ENCODE measurements at places on chromosomes 2 and 18. TPM values are rescaled to one million over a fixed set of nuclear protein-coding genes. Genes with fewer than 3 reads are reported as not detected.

The MAP3K19 gene
- not detected for total RNA-seq

The IL1R1 gene
- 53.4 TPM for total RNA-seq

The PLA2R1 gene
- total RNA-seq, result 2.1 TPM

The LYPD6B gene
- total RNA-seq, result 9.9 TPM

The IL1R2 gene
- not detected for total RNA-seq

The PUM2 gene
- total RNA-seq, result 43.3 TPM

The TXNDC2 gene
- not detected for total RNA-seq

The ARHGAP28 gene
- total RNA-seq, result 16.3 TPM

The CXCR4 gene
- 0.33 TPM for total RNA-seq

The IGFBP5 gene
- total RNA-seq, result 35.8 TPM

The GPATCH11 gene
- 3.3 TPM for total RNA-seq

GRCh38 chr2:191167766-191168165 lies 17.0 kb upstream of the STAT4 start:
- no peaks in the 10 kb centered on the region for H3K36me3 ChIP-seq
- DNase-seq, result no peak
- no peak overlapping the region for H3K4me3 ChIP-seq
- peak overlapping the region; percentile 32 for H3K27ac ChIP-seq
- peaks cover 31% of the 10 kb centered on the region for H3K4me1 ChIP-seq
- no peaks in the 10 kb centered on the region for H3K27me3 ChIP-seq

DNA sequence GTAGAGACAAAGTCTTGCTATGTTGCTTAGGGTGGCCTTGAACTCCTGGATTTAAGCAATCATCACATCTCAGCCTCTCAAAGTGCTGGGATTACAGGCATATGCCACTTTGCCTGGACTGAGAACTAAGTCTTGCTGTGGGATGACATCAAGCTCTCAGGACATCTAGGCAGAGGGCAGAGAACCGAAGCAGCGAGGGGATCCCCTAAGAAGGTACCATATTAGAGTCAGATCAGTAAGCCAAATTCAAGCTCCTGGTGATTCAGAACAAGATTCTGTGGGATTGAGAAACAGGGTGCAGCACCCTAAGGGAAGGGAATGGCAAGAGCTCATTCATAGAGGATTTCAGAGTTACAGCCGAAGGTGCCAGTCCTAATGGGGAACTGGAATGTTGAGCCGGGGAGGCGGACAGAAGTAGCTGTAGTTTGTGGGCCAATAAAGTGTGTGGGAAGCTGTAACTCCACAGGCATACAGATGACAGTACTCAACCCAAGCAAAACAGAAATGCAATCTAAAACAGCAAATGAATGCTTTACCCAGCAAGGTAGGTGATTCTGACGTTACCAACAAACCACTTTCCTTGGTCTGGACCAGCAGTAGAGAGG lies 30.9 kb downstream of the EPHA4 start:
- H3K27me3 ChIP-seq, result no peaks in the 10 kb centered on the region
- no peak overlapping the region for H3K4me3 ChIP-seq
- no peaks in the 10 kb centered on the region for H3K4me1 ChIP-seq
- H3K36me3 ChIP-seq, result no peaks in the 10 kb centered on the region

DNA sequence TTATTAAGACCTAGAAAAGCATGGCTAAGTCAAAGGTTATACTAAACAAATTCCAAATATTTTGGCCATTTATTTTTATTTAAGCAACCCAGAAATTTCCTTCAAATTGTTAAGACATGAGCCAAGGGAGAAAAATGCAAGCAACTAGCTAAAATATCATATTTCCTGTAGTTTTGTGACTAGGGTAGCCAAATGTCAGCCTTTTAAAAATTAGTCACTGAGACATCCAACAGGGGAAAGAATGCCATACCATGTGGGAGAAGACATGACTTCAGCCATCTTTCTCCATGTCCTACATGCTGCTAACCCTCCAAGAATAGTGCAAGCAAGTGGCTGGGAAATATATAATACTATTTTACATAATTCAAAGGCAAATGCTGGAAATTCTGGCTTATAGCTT lies 197.9 kb downstream of the DSEL start:
- no peaks in the 10 kb centered on the region for H3K36me3 ChIP-seq
- no peaks in the 10 kb centered on the region for H3K27me3 ChIP-seq
- no peaks in the 10 kb centered on the region for H3K4me1 ChIP-seq

DNA sequence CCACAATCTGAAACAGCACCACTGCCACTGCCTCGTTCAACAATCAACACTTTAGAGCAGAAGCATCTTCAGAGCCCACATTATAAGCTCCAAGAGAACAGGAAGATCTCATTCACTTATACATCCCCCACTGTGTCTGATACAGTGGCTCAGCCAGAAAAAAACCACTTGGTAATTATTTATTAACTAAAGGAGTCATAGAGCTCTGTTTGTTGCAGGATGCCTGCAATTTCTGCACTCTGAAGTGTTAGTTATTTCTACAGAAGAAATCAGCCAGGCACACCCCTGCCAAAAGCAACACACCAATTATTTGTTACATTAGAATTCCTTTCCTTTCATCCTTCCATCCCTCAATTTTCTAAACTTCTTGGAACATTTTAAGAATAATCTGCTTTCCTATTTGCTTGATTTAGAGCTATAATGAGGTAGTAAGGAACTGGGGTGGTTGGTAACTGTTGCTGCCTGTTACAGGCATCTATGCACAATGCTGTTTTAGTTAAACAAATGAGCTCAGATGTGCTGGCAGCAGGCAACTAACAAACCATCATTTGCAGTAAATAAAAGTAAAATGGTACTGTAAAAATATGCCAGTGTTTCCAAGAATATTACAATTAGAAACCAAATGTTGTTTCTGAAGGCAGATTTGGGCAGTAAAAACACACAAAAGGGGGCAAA lies 59.9 kb downstream of the DYM start:
- no peaks in the 10 kb centered on the region for H3K27me3 ChIP-seq
- H3K4me3 ChIP-seq, result no peak overlapping the region
- no peak for DNase-seq
- H3K27ac ChIP-seq, result peak overlapping the region; percentile 48

- no peaks in the 10 kb centered on the region for H3K4me1 ChIP-seq
- no peaks in the 10 kb centered on the region for H3K27me3 ChIP-seq
- DNase-seq, result no peak
- peaks cover 2% of the 10 kb centered on the region for H3K36me3 ChIP-seq
Measured at GRCh38 chr2:159773886-159774285, 24.1 kb downstream of the CD302 start.

GRCh38 chr2:143139835-143140393 lies 10.7 kb downstream of the ARHGAP15 start:
- no peaks in the 10 kb centered on the region for H3K4me1 ChIP-seq
- no peaks in the 10 kb centered on the region for H3K36me3 ChIP-seq
- DNase-seq, result no peak
- H3K27me3 ChIP-seq, result no peaks in the 10 kb centered on the region
- H3K27ac ChIP-seq, result no peak overlapping the region

DNA sequence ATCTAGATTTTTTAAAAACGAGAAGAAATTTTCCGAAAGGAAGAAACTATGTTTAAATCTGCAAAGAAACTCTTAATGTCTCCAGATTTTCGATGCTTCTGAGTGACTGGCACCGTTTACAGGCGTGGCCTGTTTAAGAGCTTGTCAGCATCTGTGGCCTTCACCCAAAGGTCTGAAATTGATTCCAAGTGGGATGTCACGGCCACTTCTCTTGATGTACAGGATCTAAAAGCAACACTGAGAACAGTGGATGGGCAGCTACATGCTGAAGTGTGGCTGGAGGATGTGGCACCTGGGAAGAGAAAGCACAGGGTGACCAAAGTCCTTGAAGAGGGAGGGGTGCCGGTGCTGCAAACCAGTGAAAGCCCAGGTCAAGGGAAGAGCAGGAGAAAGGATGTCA lies 28.0 kb downstream of the EMILIN2 start:
- DNase-seq, result no peak
- H3K4me1 ChIP-seq, result no peaks in the 10 kb centered on the region
- H3K36me3 ChIP-seq, result no peaks in the 10 kb centered on the region
- no peak overlapping the region for H3K4me3 ChIP-seq

- no peak overlapping the region for H3K4me3 ChIP-seq
- no peaks in the 10 kb centered on the region for H3K27me3 ChIP-seq
- H3K27ac ChIP-seq, result no peak overlapping the region
- peaks cover 4% of the 10 kb centered on the region for H3K4me1 ChIP-seq
- no peak for DNase-seq
- H3K36me3 ChIP-seq, result no peaks in the 10 kb centered on the region
Measured at GRCh38 chr18:56112013-56112749, 524.2 kb upstream of the TCF4 start.

- H3K4me1 ChIP-seq, result no peaks in the 10 kb centered on the region
- no peak for DNase-seq
- no peaks in the 10 kb centered on the region for H3K36me3 ChIP-seq
- no peaks in the 10 kb centered on the region for H3K27me3 ChIP-seq
Measured at GRCh38 chr18:75172299-75173124, 36.4 kb downstream of the PTGR3 start.

GRCh38 chr2:104854498-104855220 lies 744 bp downstream of the POU3F3 start:
- H3K4me3 ChIP-seq, result no peak overlapping the region
- no peaks in the 10 kb centered on the region for H3K36me3 ChIP-seq
- H3K4me1 ChIP-seq, result peaks cover 33% of the 10 kb centered on the region
- no peak overlapping the region for H3K27ac ChIP-seq
- H3K27me3 ChIP-seq, result no peaks in the 10 kb centered on the region

GRCh38 chr2:219542931-219543595 lies 546 bp downstream of the CHPF start:
- peaks cover 18% of the 10 kb centered on the region for H3K36me3 ChIP-seq
- H3K27me3 ChIP-seq, result no peaks in the 10 kb centered on the region
- H3K4me3 ChIP-seq, result peak overlapping the region; percentile 92
- peak overlapping the region; percentile 97 for H3K27ac ChIP-seq

GRCh38 chr2:186031229-186031628 lies 292.6 kb downstream of the FSIP2 start:
- no peaks in the 10 kb centered on the region for H3K36me3 ChIP-seq
- H3K27ac ChIP-seq, result no peak overlapping the region
- H3K4me3 ChIP-seq, result no peak overlapping the region
- no peak for DNase-seq
- H3K4me1 ChIP-seq, result no peaks in the 10 kb centered on the region

- DNase-seq, result no peak
- no peak overlapping the region for H3K4me3 ChIP-seq
- H3K4me1 ChIP-seq, result no peaks in the 10 kb centered on the region
Measured at GRCh38 chr2:106053581-106053980, 140.5 kb downstream of the UXS1 start.

DNA sequence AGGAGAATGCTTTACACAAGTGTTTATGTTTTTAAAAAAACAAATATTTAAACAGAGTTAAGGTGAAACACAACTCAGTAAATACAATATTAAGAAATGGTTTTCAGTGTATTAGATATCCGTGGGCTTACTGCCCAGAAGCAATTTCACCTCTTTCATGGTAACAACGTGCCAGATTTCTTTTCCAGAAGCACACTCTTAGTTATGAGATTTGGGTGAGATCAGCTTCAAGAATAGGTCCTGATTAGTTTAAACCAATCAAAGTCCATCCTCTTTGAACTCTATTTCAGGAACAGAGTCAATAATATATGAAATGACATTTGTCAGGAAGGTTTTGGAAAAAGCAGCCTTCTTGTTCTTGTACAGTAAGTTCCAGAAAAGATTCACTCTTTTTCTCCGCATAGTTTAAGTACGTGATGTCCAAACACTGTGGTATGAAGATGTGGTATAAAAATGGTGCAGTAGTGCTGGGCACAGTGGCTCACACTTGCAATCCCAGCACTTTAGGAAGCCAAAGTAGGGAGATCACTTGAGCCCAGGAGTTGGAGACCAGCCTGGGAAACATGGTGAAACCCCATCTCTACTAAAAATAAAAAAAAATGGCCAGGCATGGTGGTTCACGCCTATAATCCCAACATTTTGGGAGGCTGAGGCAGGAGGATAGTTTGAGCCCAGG lies 14.7 kb downstream of the USP34 start:
- DNase-seq, result no peak
- no peaks in the 10 kb centered on the region for H3K36me3 ChIP-seq
- H3K4me1 ChIP-seq, result peaks cover 37% of the 10 kb centered on the region
- no peak overlapping the region for H3K27ac ChIP-seq

DNA sequence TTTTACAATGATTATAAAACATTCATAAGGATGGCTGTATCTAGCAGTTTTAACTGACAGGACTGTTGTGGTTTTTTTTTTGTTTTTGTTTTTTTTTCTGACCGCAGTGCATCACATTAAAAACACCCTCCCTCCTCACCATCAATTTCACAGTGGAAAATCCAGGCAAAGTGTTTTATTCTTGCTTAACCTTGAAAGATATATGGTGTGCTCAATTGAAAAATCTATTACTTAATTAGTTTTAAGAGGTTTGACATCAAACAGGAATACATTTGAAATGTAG lies 250.7 kb downstream of the DLGAP1 start:
- H3K4me1 ChIP-seq, result no peaks in the 10 kb centered on the region
- no peaks in the 10 kb centered on the region for H3K36me3 ChIP-seq
- H3K27ac ChIP-seq, result no peak overlapping the region
- H3K4me3 ChIP-seq, result no peak overlapping the region
- no peaks in the 10 kb centered on the region for H3K27me3 ChIP-seq

GRCh38 chr2:177342736-177343135 lies 49.8 kb upstream of the AGPS start:
- DNase-seq, result no peak
- H3K27ac ChIP-seq, result no peak overlapping the region
- no peaks in the 10 kb centered on the region for H3K4me1 ChIP-seq
- no peaks in the 10 kb centered on the region for H3K27me3 ChIP-seq

GRCh38 chr2:86081724-86082123 lies 24.0 kb downstream of the POLR1A start:
- H3K4me1 ChIP-seq, result no peaks in the 10 kb centered on the region
- peaks cover 3% of the 10 kb centered on the region for H3K36me3 ChIP-seq
- no peaks in the 10 kb centered on the region for H3K27me3 ChIP-seq
- no peak for DNase-seq
- no peak overlapping the region for H3K4me3 ChIP-seq

GRCh38 chr2:23434721-23435121 lies 49.7 kb downstream of the KLHL29 start:
- no peaks in the 10 kb centered on the region for H3K4me1 ChIP-seq
- H3K36me3 ChIP-seq, result no peaks in the 10 kb centered on the region
- no peak overlapping the region for H3K4me3 ChIP-seq
- no peak for DNase-seq

Data from body of pancreas (tissue), 4 donors.